ENCODE measurements at places on chromosomes 6 and 20.

GRCh38 chr20:62898970-62899632 is 27.2 kb downstream of the DIDO1 start:
- no peak for DNase-seq

DNA sequence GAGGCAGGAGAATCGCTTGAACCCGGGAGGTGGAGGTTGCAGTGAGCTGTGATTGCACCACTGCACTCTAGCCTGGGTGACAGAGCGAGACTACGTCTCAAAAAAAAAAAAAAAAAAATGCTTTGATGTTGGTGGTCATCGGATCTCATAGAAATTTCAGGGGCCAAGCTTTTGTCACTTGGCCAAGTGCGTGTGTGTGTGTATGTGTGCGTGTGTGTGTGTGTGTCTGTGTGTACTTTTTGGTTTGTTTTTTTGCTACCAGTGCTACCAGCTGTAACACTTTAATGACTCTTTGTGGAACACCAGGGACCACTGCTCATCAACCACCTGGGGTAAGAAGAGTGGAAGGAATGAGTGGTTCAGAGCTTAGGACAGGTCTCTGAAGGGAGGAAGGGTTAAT is 49.7 kb downstream of the TRAF3IP2 start:
- DNase-seq: no peak

GRCh38 chr6:149696901-149697300 is 21.0 kb downstream of the LATS1 start:
- DNase-seq: no peak

DNA sequence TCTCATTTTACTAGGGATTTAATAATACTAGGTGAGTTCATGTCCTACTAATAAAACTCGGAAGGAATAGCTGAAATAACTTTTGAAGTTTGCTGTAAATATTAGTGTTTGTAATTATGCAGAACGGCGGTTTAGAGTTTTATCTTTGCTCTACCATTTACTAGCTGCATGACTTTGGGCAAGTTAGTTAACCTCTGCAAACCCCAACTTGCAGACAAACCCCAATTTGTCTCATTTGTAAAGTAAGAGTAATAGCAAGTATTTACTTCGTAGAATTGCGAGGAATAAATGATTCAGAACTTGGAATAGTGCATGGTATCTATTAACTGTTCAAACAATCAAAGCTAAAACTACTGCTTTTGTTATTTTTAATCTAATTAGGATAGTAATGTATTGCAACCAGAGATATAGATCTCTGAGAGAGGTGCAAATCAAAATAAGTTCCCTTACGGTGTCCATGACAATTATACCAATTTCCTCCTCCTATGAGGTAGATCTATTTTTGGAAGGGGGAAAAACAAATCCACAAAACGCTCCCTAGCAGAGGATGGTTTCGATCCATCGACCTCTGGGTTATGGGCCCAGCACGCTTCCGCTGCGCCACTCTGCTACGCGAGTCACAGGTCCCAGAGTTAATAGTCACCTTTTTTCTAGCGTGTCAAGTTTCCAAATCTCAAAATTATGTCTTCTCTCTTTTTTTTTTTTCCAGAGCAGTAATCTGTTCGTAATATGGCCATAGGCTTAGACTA is 35.1 kb upstream of the BTN3A2 start:
- DNase-seq: peak; percentile 52

DNA sequence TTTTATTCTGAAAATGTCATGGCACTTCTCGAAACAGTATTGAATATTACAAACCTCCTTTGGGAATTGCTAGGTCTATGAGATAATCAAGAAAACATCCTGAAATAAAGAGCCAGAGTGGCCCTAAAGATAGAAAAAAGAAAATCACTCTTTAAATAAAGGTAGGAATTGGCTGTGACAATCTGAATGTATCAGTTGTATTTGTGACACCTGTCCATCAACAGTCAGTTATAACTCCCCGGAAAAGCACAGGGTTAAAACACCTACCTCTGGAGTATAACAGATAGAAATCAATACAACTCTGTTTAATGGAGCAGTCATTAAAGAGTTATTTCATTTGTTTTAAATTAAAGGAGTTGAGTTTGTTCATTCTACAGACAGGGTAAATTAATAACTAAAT is 21.2 kb downstream of the RNF24 start:
- no peak for DNase-seq

GRCh38 chr6:5713519-5713918 is 293.2 kb downstream of the NRN1 start:
- no peak for DNase-seq

GRCh38 chr6:18412068-18412467 is 24.9 kb downstream of the RNF144B start:
- DNase-seq: peak; percentile 62

GRCh38 chr6:191487-192312 is 100.6 kb upstream of the DUSP22 start:
- DNase-seq: no peak
